ENCODE measurements at places on chromosomes 1 and 21. TPM values are rescaled to one million over a fixed set of nuclear protein-coding genes. Genes with fewer than 3 reads are reported as not detected.

DNA sequence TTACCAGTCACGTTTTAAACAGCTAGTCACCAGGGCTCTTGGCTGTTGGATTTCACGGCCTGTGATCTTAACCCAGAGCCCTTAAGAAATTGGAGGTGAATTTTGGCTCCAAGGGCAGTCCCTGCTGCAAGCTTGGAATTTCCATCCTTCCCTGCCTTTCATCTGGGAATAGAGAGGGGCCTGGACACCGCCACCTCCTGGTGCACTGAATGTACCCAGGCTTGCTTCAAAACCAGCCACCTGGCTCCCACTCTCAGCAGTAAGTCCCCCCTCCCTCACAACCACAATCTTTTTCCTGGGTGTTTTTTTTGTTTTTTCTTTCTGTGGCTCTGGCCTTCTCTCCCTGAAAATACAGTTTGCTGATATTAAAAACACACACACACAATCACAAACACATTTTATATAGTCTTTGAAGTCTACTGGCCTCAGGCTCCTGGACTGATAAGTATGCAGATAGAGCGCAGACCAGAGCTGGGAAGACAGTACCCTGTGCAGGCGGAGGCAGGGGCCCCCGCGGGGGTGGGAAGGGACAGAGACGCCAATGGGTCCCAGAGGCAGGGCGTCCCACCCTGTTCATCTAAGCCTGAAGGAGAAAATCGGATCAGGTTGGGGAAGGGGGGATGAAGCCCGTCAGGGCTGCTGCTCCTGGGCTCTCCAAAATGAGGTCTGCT is 65.8 kb upstream of the IGSF21 start:
- no peaks in the 10 kb centered on the region for H3K27me3 ChIP-seq
- no peaks in the 10 kb centered on the region for H3K36me3 ChIP-seq
- H3K27ac ChIP-seq = no peak overlapping the region
- H3K4me3 ChIP-seq = no peak overlapping the region
- H3K4me1 ChIP-seq = no peaks in the 10 kb centered on the region

DNA sequence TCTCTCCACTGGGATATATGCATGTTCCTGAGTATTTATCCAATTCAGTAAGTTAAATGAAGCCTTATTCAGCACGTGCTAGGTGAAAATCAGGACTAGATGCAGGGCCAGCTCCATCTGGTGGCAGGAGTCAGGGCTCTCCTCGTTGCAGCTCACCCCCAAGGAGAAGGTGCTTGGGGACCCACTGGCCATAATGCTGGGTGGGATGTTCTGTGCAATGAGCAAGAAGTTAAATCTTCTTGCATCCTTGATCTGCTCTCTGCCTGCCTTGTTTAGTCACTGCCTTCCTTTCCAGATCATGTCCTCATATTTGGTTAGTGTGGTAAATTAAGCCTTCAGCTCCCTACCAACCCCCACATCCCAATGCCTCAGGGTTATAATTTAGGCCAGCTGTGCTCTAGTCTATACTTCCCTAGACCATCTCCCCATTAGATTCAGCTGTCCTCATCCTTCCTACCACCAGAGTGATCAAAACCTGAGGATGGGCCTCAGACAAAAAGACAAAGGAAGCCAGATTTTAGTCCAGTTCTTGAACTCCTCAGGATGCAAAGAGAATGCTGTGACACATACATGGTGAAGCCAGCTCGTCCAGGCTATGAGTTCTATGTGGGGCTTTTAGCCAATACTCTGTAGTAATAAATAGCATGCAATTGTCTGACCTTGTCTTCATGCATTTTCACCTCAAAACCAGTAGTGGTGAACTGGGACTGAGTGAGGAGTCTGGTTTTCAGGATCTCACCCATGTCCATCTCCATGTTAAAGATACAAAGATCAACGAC is 55.9 kb downstream of the SEC16B start:
- H3K27ac ChIP-seq = no peak overlapping the region
- no peak overlapping the region for H3K4me3 ChIP-seq
- no peak for DNase-seq
- H3K27me3 ChIP-seq = no peaks in the 10 kb centered on the region
- no peaks in the 10 kb centered on the region for H3K36me3 ChIP-seq
- H3K4me1 ChIP-seq = no peaks in the 10 kb centered on the region

DNA sequence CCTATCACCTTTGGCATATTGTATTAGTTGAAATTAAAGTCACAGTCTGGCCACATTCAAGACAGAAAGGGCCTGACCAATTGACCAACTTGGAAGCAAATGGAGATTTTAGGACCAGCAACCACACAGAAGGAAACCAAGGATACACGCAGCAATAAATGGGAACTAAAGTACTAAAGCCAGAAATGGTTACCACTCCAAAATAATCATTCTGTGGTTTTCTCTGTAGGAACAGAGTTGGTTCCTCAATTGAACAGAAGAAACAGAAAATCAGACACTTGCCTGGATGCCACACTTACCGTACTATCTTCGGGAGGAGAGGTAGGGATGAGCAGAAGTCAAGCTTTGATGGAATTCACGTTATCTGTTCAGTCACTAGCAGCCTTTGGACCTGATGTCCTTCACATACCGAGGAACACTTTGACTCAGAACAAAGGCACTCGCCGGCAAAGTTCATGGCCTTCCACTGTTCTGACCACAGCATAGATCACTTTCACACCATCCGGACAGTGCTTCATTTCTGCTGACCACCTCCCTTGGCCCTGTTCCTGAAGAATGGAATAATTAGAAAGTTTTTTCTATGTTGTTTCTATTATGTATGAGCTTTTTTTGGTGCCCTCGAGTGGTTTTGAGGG is 96.9 kb downstream of the LPAR3 start:
- no peak for DNase-seq
- H3K4me1 ChIP-seq = no peaks in the 10 kb centered on the region
- H3K36me3 ChIP-seq = no peaks in the 10 kb centered on the region
- no peak overlapping the region for H3K4me3 ChIP-seq
- H3K27me3 ChIP-seq = no peaks in the 10 kb centered on the region
- no peak overlapping the region for H3K27ac ChIP-seq

DNA sequence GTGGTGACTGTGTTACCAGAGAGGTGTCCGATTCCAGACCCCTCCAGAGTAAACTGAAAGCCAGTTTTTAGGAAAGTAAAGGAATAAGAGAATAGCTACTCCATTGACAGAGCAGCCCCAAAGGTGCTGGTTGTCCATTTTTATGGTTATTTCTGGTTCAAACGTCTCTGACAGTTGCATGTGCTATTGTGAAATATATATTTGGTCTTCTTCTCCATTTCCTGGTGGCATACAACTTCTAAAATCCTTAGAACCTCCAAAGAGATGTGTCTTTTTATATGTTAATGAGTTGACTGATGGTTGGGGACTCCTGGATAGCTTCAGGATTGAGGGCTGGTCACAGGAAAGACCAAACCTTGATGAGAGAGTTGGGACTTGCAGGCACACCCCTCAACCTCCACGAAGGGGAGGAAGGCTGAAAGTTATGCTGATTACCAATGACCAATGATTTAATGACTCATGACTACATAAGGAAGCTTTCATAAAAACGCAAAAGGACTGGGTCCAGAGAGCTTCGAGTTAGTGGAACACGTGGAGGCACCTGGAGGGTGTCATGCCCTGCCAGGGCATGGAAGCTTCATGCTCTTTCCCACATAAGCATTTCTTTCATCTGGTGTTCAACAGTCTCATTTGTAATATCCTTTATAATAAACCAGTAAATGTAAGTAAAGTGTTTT is 100.7 kb downstream of the SLC16A1 start:
- H3K4me1 ChIP-seq = no peaks in the 10 kb centered on the region
- H3K36me3 ChIP-seq = no peaks in the 10 kb centered on the region
- H3K27ac ChIP-seq = no peak overlapping the region
- H3K4me3 ChIP-seq = no peak overlapping the region

GRCh38 chr1:22916471-22916820 is 56.2 kb downstream of the LACTBL1 start:
- H3K36me3 ChIP-seq = no peaks in the 10 kb centered on the region
- H3K27me3 ChIP-seq = no peaks in the 10 kb centered on the region
- no peak overlapping the region for H3K4me3 ChIP-seq
- DNase-seq = no peak
- H3K27ac ChIP-seq = no peak overlapping the region

DNA sequence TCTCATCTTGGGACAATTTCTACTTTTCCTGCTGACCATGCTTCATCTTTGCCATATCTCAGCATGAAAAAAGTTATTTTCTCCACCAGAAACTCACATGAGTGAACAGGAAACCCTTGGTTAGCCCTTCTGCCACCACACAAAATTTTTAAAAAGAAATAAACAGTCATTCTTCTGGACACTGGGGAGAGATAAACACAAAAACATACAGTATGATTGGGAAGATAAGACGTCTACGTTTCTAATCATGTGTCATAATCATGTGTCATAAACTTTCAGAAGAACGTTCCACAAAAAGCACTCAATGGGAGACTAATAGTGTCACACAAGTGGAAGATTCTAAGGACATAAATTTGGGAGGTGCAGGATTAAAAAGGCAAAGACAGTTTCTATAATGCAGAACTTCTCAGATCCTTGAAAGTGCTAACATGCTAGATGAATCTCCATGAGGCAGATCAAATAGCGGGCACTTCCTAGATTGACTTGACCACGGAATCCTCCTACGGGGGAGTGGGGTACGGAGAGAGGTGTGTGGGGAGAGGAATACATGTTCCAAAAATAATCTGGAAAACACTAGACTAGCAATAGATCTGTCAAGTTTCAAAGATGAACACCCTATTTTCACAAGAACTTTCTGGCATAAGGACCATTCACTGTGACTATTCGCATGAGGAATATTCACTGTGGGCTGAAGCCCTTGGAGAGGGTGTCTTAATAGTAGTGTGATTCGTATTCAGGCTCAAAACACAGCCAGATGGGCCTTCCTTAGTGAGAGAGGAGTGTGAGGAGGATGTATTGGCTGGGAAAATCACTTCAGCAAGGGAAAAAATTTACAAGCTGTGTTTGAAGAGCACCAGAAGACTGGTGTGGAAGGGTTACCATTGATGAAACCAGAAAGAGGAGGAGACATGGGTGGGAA is 206.7 kb downstream of the SETD4 start:
- no peak overlapping the region for H3K4me3 ChIP-seq
- DNase-seq = no peak
- H3K36me3 ChIP-seq = no peaks in the 10 kb centered on the region
- no peaks in the 10 kb centered on the region for H3K27me3 ChIP-seq
- H3K27ac ChIP-seq = no peak overlapping the region

DNA sequence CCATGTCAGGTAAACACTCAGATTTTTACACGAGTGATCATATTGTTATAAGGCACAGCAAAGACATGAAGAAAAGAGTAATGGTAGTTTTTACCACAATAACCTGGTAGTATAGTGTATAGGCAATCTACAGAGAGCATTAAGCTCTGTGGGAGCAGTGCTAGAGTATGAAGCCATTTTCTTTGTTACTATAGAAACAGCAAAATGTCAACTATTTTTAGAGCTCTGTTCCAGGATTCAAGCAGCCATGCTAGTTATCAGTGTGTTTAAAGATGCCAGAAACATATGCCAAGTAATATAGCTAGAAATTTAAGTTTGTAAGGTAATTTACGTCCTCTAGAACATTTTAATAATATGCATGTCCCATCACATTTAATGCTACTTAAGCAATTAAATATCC is 77.6 kb upstream of the RGS18 start:
- no peaks in the 10 kb centered on the region for H3K4me1 ChIP-seq
- H3K27ac ChIP-seq = no peak overlapping the region
- no peak for DNase-seq
- H3K4me3 ChIP-seq = no peak overlapping the region

DNA sequence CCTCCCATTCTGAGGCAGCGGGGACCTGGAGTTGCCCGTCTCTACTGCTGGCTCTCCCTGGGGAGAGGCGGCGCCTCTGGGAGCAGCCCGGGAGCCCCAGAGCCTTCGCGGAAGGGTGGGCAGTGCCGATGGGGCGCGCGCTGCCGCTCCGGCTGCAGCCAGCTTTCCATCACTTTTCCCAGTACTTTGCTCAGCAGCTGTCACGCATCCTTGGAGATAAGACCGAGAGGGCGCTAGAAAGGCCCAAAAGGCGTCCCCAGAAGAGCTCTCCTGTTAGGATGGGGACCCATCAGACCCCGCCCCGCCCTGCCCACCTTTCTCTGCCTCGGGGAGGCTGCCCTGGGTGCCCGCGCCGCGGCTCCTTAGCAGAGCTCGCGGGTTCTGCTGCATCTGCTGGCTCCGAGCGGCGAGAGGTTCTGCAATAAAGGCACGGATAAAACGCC is 534 bp downstream of the KCNH1 start:
- no peaks in the 10 kb centered on the region for H3K36me3 ChIP-seq
- DNase-seq = peak; percentile 76
- H3K4me1 ChIP-seq = no peaks in the 10 kb centered on the region
- H3K4me3 ChIP-seq = no peak overlapping the region
- H3K27me3 ChIP-seq = no peaks in the 10 kb centered on the region
- H3K27ac ChIP-seq = no peak overlapping the region

- H3K27me3 ChIP-seq = no peaks in the 10 kb centered on the region
- no peak for DNase-seq
- no peaks in the 10 kb centered on the region for H3K36me3 ChIP-seq
- no peaks in the 10 kb centered on the region for H3K4me1 ChIP-seq
- H3K4me3 ChIP-seq = no peak overlapping the region
Measured at GRCh38 chr1:14815175-14815877, 216.8 kb downstream of the KAZN start.

CELA3A gene
- 5.0 TPM for total RNA-seq

NOS1AP gene
- total RNA-seq = 3.5 TPM

GSTM1 gene
- not detected for total RNA-seq

TRIM17 gene
- 2.5 TPM for total RNA-seq

OR14A16 gene
- total RNA-seq = not detected

KLHDC8A gene
- 1.2 TPM for total RNA-seq

TPTE gene
- total RNA-seq = not detected

CACNA1S gene
- total RNA-seq = not detected
